ENCODE measurements at places on chromosomes 2 and 18. TPM values are rescaled to one million over a fixed set of nuclear protein-coding genes. Genes with fewer than 3 reads are reported as not detected.

The KHK gene
- total RNA-seq: 3.3 TPM

The ZSWIM2 gene
- not detected for total RNA-seq

The CD302 gene
- total RNA-seq: 0.33 TPM

The IL1B gene
- not detected for total RNA-seq

The RGPD4 gene
- not detected for total RNA-seq

The MTIF2 gene
- total RNA-seq: 54.3 TPM

The KCNJ3 gene
- total RNA-seq: 0.28 TPM

The LRP1B gene
- total RNA-seq: 0.26 TPM

The CENPA gene
- 34.0 TPM for total RNA-seq
